ENCODE measurements at places on chromosomes 1 and 21. TPM values are rescaled to one million over a fixed set of nuclear protein-coding genes. Genes with fewer than 3 reads are reported as not detected.
A peak's percentile ranks its signal among the peaks of the same experiment; 100 is the strongest.

GRCh38 chr1:161185282-161185682 lies 8.0 kb upstream of the B4GALT3 start:
- DNase-seq = no peak

The MIB2 gene
- 70.1 TPM for polyA plus RNA-seq

The NME7 gene
- polyA plus RNA-seq = 33.5 TPM

- DNase-seq = peak; percentile 96
These were observed 251.4 kb upstream of the B3GALT2 start for GRCh38 chr1:193437785-193438184.

The CLCA1 gene
- not detected for polyA plus RNA-seq

GRCh38 chr1:36123356-36123755 lies 1.7 kb downstream of the COL8A2 start:
- DNase-seq = no peak

- peak; percentile 55 for DNase-seq
These were observed 10.3 kb downstream of the ADGRB2 start for GRCh38 chr1:31753707-31754349.

DNA sequence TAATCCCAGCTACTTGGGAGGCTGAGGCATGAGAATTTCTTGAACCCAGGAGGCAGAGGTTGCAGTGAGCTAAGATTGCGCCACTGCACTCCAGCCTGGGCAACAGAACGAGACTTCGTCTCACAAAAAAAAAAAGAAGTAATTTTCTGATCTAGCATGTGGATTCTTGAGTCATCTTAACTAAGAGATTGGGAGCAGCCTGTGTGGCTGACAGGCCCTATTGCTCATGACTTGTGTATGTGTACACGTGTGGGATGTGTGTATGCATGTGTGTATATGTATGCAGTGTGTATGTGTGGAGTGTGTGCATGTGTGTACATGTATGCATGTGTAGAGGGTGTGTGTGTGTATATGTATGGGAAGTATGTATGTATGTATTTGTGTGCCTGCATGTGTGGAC lies 29.5 kb downstream of the DOP1B start:
- DNase-seq = no peak

The ACTA1 gene
- polyA plus RNA-seq = not detected

- no peak for DNase-seq
These were observed 2.5 kb downstream of the WNT9A start for GRCh38 chr1:227944931-227945890.

The OR2T3 gene
- polyA plus RNA-seq = not detected

GRCh38 chr1:56429288-56429687 lies 150.1 kb downstream of the PLPP3 start:
- DNase-seq = no peak

The CDCA8 gene
- polyA plus RNA-seq = 32.3 TPM

- DNase-seq = no peak
These were observed 100.1 kb upstream of the PLXNA2 start for GRCh38 chr1:208344202-208344857.

DNA sequence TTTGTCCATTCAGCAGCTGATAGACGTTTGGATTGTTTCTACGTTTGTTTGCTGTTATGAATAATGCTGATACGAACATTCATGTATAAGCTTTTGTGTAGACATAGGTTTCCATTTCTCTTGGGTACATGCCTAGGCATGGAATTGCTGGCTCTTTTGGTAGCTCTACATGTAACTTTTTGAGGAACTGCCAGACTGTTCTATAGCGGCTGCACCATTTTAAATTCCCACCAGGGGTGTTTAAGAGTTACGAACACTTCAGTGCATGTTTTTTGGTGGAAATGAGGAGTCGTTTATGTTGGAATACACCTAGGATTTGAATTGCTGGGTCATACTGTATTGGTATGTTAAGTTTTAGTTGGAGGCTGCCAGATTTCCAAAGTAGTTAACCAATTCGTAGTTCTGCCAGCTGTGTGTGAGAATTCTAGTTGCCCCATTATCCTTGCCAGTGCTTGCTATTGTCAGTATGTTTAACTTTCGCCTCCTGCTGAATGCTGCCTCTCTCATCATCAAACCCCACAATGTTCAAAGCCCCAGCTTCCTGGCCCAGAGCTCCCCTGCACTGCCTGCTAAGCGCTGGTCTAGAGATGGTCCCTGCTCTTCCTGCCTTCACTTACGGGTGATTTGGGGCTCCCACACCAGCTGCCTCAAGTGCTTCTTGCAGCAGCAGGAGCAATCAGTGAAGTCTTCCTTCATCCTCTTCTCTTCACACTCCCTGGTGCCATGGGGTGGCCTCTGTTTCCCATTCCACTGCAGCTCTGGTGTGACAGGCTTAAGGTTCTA lies 81.0 kb downstream of the MAN1C1 start:
- peak; percentile 67 for DNase-seq

DNA sequence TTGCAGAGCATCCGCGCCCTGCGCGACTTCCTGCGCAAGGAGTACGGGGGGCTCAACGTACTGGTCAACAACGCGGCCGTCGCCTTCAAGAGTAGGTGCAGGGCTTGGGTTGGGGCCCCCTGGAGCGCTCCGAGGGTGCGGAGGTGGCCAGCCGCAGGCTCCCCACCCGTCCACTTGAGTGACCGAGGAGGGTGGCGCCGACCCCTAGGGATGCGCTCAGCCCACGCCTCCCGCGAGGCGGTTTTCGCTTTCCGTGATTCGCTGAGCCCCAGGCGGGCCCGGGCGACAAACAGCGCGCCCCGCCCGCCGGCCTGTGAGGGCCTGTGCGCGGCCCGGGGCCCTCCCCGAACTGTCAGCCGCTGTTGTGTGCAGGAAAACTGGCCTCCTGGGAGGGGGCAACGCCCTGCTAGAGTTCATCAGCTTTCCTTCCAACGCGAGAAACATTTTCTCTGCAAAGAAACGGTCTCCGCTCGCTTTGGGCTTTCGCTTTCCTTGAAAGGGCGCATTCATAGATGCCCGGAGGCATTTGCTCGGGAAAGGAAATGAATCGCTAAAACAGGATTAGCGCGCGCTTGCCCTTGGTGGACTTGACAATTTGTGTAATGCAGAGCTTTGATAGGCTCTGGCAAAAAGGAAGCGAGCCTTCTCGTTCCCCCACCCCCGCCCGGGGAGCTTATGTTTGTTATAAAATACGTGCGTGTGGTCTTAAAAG lies 668 bp downstream of the CBR3 start:
- DNase-seq = peak; percentile 80

DNA sequence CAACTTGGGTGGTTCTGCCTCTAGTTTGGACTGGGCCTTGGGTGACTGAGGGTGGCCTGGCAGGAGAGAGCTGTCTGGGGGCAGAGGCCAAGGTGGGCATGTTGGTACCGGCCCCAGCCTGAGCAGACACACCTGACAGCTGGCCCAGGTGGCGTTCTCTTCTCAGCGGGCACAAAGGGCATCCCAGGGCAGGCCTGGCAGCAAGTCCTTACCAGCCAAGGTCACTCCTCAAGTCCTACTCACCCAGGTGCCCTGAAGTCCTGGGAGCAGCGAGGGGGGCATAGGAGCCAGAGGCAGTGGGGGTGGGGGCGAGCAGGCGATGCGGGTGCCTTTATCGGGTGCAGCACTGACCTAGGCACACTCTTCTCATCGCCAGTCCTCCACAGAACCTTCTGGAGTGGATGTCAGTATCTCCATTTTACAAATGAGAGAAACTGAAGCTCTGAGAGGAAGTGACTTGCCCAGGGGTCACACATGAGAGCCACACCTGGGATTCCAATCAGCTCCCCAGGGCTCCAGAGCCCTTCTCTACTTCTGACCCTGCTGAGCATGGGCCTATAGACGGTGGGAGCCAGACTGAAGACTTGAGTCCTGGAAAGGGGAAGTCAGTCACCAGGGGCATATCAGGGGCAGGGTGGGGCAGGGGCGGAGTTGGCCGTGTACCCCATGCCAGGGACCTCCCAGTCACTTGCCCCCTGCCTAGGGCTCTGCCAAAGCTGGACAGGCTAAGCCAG lies 587 bp upstream of the SLC25A34 start:
- DNase-seq = no peak

The PRELP gene
- polyA plus RNA-seq = 0.07 TPM

DNA sequence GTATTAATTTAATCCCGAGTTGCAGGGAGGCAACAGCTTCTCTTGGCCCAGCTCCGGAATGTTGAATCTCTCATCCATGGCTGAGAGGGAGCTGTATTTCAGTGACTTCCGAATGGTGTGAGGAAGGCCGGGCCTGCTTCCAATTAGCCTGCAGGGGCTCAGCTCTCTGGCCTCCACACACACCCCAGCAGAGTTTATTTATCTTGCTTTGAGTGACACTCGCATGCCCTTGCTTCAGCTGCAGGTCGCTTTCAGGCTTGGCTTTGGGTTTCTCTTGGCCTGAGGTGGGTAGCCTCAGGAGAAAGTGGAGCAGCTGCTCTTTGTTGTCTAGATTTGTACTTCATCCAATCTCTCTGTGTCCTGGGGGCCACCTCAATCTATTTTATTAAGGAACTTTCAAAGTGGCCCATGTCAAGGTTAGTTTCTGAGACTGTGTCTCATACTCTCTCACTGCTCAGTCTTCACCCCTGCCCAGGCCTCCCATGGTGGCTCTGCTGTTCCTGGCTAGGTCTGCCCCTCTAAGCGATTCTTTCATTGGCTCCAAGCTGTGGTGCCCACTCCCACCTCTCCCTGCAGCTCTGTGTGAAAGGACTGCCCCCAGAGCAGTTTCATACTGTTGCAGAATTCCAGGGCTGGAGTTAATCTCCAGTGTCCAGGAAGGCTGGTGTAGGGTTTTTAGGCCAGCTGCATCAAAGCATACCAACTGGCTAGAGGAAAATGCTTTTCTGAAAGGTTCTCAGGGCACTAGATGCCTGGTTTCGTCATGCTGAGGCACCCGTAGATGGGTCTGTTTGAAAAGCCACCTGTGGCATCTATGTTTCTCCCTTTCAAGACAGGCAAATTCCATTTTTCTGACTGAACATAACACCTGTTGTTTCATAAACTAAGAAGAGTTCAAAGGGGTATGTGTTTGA lies 153.5 kb downstream of the PLXNA2 start:
- no peak for DNase-seq
